ENCODE measurements at places on chromosomes 12 and 14.
A peak's percentile ranks its signal among the peaks of the same experiment; 100 is the strongest.

GRCh38 chr14:98594156-98594555, 677.8 kb downstream of the BCL11B start:
- no peak for DNase-seq

- DNase-seq: no peak
Observed at GRCh38 chr14:104681689-104682074, 7.7 kb upstream of the INF2 start.

DNA sequence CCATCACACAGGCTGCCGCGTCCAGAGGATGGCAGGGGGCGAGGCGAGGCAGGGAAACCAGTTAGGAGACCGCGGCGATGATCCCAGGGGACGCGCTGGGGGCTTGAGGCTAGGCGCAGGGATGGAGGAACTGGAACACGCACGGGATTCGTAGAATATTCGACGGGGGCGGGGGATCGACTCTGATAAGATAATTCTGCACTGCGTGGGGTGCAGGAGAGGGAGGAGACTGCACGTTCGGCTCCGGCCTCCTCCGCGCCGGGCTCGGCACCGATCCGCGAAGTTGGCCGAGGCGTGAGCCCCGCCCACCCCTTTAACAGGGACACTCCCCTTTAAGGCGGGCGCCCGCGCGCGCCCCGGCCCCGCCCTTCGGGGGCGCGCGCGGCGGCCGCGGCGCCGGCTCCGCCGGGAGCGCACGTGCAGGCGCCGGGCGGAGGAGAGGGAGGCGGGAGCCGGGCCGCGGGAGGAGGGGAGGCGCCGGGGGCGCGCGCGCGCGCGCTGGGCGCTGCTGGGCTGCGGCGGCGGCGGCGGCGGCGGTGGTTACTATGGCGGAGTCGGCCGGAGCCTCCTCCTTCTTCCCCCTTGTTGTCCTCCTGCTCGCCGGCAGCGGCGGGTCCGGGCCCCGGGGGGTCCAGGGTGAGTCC, at the start of gene ACVR1B:
TSS of gene ACVR1B (plus strand) at position 501 of the 644 bp plus-strand sequence. CDS start at position 546, 45 bp downstream.
- DNase-seq: peak; percentile 64

DNA sequence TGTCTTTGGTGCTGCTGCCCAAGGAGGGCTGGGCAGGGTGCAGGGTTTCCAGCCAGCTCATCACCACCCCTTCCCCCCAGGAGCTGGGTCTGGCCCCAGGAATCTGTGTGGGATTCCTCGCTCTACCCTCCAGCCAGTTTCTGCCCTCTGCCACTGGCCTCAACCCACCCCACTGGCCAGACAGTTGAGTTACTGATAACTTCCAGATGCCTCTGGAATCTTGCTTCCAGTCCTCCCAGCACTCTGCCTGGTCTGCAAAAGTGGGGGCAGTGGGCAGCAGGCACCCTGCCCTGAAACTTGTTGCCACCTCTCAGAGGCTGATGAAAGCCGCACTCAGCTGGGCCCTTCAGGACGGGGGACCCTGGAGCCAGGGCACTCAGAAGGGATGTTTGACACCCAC, 20.1 kb upstream of the TBX3 start:
- DNase-seq: no peak

DNA sequence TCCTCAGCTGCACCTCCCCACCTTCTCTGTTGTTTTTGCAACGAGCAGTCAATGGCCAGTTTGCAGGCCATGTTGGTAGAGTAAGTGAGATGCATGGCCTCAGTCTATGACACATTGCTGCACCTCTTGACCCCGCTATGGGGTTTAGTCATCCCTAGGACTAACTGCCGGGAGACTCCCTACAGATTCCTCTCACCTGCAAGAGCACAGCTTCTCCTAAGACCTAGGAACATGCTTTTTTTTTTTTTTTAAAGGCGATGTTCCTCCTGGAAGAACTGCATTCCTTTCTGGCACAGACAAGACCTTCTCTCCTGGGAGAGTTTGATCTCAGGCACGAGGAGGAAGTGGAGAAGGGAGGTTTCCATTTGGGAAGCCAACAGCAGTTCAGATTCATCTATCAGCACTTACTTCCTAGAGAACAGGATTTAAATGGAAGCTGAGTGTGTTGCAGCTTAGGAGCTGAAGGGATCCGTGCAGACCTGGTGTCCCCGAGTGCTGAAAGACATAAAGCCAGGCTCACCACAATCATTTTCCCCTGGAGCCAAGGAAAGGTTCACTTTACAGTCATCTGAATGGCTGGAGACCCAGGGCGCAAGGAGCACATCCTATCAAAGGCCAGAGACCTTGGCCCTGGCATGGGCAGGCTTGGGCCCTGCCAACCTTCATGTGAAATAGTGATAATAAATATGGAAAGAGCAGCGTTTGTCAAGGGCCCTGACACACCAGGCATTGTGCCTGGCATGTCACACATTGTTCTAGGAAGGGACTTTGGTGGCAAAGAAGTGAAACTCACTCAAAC, 104.1 kb downstream of the LGMN start:
- no peak for DNase-seq

DNA sequence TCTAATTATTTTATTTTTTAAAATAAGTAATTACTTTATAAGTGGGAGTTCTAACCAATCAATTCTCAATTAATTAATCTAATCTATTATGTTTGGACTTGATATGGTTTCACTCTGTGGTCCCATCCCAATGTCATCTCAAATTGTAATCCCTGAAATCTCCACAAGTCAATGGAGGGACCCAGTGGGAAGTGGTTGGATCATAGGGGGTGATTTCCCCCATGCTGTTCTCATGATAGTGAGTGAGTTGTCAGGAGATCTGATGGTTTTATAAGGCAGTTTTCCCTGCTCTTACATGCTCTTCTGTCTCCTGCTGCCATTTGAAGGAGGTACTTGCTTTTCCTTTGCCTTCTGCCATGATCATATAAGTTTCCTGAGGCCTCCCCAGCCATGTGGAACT, 836.1 kb downstream of the GALC start:
- DNase-seq: no peak

DNA sequence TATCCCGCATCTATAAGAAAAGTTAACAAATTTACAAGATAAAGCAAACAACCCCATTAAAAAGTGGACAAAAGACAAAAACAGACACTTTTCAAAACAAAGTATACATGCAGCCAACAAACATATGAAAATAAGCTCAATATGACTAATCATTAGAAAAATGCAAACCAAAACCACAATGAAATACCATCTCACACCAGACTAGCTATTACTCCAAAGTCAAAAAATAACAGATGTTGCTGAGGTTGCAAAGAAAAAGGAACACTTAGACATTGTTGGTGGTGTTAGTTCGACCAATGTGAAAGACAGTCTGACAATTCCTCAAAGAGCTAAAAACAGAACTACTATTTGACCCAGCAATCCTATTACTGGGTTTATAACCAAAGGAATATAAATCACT, 968.6 kb upstream of the USP15 start:
- DNase-seq: no peak

DNA sequence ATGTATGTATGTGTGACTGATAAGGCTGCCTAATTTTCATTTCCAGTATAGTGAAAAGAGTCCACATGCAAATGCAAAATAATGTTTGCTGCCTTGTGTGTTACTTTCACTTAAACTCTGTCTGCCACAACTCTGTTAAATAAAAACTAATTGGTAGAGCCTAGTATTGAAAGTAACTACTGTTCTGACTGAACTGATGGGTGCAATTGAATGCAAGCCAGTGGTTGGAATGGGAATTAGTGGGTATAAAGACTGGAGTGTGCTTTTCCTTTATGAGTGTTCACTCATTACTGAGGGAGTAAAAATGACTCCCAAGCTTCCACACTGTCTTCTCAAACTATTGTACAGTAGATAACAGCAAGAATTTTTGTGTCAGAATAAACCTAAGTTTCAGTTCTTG, 571.0 kb downstream of the TMTC2 start:
- no peak for DNase-seq

DNA sequence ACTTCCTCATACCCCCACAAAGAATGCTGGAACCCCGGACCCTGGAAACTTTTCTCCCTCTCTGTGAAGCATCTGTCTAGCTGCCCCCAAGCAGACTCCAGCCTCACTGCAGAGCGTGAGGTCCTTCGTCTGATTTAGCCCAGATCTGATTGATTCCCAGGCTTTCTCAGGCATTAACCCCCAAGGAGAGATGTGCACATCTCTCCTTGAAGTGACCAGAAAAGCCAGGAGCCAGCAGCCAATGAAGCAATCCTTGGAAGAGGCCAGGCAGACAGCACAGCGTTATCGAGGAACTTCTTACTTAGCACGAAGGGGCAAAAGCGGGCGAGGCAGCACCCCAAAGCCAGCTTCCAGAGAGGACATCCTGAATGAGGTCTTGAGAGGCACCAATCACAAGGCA, 100.7 kb downstream of the ZFP36L1 start:
- DNase-seq: no peak

GRCh38 chr12:110677206-110677911, 11.6 kb downstream of the HVCN1 start:
- no peak for DNase-seq

DNA sequence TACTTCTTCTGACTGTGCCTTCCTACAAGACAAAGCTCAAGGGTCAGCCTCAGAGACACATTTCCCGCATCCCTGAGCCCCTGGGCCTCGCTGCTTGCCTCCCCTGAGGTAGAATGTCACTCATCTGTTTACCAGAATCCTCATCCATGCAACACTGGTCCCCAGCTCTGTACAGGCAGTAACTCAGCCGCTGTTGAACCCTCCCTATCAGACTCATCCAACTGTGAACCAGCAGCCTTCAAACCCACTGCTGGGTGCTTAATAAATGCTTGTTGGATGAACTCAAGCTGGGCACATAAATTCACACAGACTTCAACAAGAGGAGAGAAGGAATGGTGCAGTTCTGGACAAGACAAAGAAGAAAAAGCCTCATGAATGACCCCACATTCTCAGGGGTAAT, 6.1 kb downstream of the NT5DC3 start:
- DNase-seq: no peak

GRCh38 chr14:50964683-50965390, 20.6 kb upstream of the PYGL start:
- no peak for DNase-seq

DNA sequence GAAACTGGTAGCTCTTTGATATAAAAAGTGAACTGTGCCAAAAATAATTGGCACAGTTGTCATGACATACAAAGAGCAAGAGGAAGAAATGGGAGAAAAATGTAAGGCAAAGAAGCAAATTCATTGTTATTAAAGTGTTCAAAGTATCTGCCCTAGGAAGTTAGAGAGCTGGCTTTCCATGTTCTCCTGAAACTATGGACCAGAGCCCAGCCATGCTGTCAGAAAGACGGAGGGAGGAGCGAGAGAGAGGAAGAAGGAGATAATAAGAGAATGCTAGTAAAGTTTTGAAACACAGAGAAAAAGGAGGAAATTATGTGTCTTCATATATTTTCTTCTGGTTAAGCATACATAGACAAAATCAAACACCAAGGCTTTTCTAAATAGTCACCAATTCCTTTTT, 78.1 kb upstream of the PELI2 start:
- no peak for DNase-seq

DNA sequence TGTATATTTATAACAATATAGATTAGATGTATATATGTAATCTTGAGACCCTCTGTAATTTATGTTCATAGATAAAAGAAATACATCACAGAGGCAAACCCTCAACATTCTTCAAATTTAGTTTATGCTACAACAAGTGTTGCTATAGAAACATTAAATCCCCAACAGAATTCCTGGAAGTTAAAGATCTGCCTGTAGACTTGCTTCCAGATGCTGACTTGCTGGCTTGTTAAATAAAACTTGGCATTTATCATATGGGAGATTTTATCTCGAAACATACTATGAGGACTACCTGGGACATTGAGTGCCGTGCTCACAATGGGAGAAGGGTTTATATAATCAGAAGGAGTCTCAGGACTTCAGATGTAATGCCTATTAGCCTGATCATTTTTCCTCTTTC, 136.3 kb upstream of the PLXNC1 start:
- DNase-seq: no peak

DNA sequence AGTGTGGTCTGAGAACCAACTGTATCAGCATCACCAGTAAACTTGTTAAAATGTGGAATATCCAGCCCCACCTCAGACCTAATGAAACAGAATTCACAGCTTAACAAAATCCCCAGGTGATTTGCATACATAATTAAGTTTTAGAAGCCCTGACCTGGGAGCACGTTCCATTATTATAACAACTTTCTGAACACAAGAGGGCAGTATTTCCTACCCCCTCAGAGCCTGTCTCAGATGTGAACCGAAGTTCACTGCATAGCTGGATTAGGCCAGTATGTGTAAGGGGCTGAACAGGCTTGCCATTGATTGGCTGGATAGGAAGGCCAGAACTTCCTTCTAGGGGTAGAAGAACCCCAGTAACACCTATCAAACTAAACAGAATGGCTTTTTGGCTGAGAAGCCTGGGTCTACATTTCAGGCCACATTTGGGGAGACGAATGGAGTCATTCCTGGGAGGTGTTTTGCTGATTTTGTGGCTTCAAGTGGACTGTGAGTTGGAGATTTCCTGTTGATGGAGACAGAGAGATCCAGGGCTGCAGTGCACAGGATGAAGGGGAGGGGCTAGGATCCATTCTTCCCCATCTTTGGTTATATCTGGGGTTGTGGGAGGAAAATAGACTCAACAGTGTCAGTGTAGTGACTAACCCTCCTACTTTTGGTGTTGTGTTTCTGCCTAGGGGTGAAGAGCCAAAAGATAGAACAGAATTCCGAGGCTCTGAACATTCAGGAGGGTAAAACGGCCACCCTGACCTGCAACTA, 94.7 kb upstream of the OR4E1 start:
- no peak for DNase-seq

GRCh38 chr12:40794087-40794486, 101.8 kb downstream of the CNTN1 start:
- DNase-seq: no peak

- DNase-seq: no peak
Observed at GRCh38 chr12:3102771-3103410, 25.7 kb downstream of the TSPAN9 start.

DNA sequence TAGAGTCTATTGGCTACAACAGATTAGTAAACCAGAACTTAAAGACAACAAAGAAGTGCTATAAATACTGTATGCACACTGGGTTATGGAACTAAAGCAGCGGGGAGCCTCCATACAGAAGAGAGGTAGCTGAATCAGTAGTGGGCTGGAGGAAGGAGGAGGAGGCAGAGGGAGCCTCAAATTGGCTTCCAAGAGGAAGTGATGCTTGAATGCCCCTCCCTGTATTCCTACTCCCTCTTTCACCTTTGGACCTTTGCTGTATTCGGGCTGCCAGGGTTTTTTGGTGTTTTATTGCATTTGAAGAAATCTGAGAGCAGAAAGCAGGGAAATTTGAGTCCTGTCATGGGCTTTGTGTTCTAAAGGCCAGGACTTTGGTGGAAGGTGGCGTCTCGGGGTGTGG, 104.0 kb upstream of the PTPRB start:
- no peak for DNase-seq

DNA sequence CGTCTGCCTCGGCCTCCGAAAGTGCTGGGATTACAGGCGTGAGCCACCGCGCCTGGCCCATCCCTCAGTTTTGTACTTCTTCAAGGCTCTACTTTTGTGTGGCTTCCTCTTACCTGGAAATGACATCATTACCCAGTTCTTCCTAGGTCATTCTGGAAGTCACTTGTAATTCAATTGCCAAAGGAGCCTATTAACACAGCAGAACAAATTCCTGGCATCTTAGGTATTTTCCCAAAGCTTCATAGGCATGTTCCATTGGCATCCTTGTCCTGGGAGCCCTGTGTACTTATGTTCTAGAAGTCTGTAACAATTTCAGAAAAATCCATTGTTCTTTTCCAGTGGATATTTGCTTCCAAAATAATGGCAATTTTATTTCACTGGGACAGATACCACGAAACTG, 60.6 kb downstream of the DAAM1 start:
- DNase-seq: no peak

Measured in DMS 273 treated with DMSO at 0.1 percent for 48 hours (cell line).